Omental fat pad (tissue), 4 donors: ENCODE measurements at places on chromosomes 4 and X. TPM values are rescaled to one million over a fixed set of nuclear protein-coding genes. Genes with fewer than 3 reads are reported as not detected.

POLN gene
- total RNA-seq: 7.3 TPM

TCEANC gene
- total RNA-seq: 3.5 TPM

GBA3 gene
- total RNA-seq: not detected

RTL5 gene
- 3.7 TPM for total RNA-seq

ADGRG2 gene
- total RNA-seq: 8.3 TPM

SLC7A11 gene
- 1.5 TPM for total RNA-seq

BGN gene
- total RNA-seq: 15.7 TPM

GRCh38 chr4:156999175-156999517 is 27.5 kb upstream of the PDGFC start:
- no peak for DNase-seq

- DNase-seq: no peak
Measured at GRCh38 chr4:88062843-88063242, 55.4 kb downstream of the PKD2 start.

- DNase-seq: no peak
Measured at GRCh38 chr4:27121830-27122229, 261.2 kb downstream of the STIM2 start.

GRCh38 chr4:153224474-153224873 is 20.2 kb downstream of the TRIM2 start:
- no peak for DNase-seq

- no peak for DNase-seq
Measured at GRCh38 chr4:7392438-7393421, 42.0 kb downstream of the PSAPL1 start.

- no peak for DNase-seq
Measured at GRCh38 chr4:169410839-169411770, 140.3 kb upstream of the SH3RF1 start.

DNA sequence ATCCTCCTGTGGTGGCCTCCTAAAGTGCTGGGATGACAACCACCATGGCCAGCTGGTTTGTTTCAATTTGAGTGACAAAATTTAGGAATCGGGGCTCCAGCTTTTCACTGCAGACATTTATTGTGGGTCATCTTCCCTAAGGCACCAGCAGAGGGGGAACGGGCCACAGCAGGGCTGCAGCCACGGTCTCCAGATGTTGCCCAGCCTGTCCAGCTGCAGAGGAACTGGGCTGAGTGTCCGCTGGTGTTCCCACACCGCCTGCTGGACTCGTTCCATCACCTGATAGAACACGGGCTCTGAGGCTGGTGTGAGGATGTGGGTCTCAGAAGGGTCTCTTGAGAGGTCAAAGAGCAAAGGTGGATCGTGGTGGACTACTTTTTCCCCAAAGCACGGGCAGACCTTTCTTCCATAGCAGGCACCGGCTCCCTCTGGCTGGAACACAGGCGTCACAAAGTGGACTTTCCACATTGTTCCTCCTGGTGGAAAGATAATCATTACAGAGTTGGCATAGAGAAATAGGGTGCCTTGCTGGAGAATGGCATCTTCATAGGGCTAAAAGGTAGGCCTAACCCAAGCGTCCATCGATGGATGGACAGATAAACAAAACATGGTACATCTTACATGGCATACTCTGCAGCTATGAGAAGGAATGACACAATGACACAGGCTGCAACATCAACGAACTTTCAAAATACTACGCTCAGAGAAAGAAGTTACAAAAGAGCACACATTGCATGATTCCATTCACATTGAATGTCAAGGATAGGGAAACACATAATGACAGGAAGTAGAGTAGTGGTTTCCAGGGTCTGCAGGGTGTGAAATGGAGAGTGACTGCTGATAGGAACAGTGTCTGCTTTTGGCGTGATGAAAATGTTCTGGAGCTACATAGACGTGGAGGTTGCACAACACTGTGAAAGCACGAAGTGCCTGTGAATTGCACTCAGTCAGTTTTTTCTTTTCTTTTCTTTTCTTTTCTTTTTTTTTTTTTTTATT is 5.9 kb upstream of the ARSD start:
- DNase-seq: no peak

DNA sequence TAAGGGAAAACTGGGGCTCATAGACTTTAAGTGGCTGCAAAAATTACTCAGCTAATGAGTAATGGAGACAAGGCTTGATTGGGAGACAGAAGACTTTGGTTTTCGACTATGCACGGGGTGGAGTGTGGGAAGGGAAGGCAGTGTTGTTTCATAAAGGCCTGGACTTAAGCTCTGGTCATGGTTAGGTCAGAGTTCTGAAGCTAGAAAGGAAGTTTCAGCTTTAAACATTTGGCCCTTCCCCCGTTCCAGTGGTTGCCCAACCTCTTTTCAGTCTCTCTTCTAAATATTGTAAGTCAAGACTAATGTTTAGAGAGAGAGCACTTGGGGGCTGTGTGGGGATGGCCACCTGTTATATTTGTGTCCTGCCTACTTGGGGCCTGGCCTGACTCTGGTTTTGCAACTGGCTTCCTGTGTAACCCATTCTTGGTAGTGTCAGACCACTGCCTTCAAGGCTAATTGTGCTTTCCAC is 21.0 kb downstream of the MSN start:
- DNase-seq: no peak

DNA sequence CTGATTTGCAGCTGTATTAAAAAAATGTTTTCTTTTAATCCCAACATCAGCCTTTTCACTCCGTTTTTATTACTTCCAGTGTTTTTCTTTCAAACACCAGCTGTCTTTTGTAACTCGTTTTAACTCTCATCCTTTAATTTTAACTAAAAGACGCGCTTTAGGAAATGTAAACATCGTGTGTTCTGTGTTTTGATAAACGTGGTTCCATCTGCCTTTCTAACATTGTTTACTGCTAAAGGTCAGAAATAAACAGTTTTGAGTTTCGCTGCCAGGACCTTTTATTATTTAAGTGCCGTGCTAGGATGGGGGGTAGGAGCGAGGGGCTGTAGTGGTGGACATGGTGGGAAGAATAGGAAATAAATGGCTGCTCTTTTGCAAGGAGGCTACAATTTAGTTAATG is 1.5 kb downstream of the N4BP2 start:
- no peak for DNase-seq

DNA sequence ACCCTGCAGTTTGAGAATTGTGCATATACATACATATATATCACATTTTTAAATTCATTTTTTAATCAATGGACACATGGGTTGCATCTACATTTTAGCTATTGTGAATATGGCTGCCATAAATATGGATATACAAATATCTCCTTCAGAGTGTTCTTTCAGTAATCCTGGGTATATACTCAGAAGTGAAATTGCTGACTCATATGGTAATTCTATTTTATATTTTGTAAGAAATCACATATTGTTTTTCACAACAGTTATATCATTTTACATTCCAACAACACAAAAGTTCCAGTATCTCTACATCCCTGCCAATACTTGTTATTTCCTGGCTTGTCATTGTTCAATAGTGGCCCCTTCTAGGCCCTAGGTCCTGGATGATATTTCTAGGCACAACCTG is 20.6 kb upstream of the HSFX4 start:
- DNase-seq: no peak

- DNase-seq: no peak
Measured at GRCh38 chr4:154492288-154492687, 689 bp upstream of the DCHS2 start.

- DNase-seq: no peak
Measured at GRCh38 chr4:67934628-67935027, 28.7 kb downstream of the TMPRSS11A start.

DNA sequence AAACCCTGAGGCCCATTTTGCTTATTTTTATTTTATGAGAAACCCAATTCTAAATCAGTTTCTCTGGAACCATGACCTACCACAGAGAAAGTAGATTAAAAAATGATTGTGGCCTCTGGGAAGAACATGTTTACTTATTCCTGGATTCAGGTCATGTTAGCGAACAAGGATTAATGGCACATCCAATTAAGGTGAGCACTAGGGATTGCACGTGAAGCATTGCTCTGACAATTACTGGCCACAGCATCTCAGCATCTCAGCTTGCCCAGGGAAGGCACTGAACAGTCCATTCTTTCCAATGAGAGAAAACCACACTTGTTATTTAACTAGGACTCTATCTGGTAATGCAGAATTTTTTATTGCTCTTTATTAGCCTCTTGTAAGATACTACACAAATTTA is 119.8 kb downstream of the ZNF330 start:
- no peak for DNase-seq

- no peak for DNase-seq
Measured at GRCh38 chr4:123176605-123177004, 220.0 kb upstream of the SPRY1 start.

DNA sequence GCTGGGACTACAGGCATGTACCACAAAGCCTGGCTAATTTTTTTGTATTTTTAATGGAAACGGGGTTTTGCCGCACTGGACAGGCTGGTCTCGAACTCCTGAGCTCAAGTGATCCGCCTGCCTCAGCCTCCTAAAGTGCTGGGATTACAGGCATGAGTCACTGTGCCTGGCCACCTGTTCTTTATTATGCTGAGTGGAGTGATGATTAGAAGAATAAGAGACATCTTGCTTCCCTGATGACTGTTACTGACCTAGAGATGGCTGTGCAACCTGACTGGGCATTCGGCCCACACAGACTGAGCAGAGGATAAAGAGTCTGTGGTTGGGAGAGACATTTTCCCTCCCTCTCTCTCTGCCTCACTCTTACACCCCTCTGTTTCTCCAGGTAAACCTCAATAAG is 56.7 kb downstream of the SPINK2 start:
- DNase-seq: no peak

DNA sequence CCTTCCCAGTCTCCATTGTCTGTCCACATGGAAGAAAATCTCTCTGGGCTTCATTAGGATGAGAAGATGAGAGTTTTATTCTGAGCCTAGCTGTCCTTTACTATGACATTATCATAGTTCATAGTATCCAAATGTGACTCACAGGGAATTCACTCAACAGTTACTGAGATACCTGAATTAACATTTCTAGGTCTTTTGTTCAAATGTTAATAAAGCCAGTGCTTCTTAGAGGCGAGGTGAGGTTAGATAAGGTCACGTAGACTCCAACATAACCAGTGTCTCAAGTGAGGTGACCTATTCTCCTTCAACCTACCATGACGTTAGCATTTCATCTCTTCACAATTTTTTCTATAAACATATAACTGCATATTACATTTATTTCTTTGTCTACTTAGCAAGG is 67.2 kb downstream of the PALLD start:
- no peak for DNase-seq

GRCh38 chrX:3690140-3690539 is 23.3 kb downstream of the PRKX start:
- no peak for DNase-seq
